ENCODE measurements at places on chromosomes 6 and 20.

- no peak for DNase-seq
These were observed 4.2 kb upstream of the ZDHHC14 start for GRCh38 chr6:157376706-157377230.

GRCh38 chr6:36743538-36744303, 46.1 kb downstream of the RAB44 start:
- DNase-seq = no peak

DNA sequence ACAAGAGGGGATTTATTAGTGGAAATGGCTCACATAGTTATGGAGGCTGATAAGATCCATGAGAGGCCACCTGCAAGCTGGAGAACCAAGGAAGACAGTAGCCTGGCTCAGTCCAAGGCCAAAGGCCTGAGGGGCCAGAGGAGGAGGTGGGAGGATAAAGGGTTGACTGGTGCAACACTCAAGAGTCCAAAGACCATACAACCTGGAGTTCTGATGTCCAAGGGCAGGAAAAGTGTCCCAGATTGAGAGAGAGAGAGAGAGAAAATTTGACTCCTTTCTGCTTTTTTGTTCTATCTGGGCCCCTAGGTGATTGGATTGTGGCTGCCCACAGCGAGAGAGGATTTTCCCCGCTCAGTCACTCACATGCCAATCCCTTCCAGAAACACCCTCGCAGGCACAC, 8.0 kb downstream of the HLA-F start:
- DNase-seq = no peak

DNA sequence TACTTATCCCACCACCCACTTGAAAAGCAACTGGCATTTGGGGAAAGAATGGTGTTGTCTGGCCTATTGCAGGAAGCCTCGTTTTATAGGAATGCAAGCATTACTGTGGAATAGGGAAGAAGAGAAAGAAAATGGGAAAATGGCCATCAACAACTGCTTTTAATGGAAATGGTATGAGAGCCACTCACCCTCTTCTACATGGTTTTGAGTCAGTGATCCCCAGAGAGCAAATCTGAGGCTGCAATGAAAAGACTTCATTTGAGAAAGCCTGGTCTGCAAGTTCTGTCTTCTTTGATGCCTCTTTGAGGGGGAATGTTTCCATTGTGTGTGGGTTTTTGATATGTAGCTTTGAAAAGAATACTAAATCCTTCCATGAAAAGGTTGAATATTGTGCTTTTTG, 172.3 kb upstream of the HDDC2 start:
- no peak for DNase-seq

GRCh38 chr6:131419702-131420101, 153.3 kb upstream of the ARG1 start:
- DNase-seq = no peak

GRCh38 chr6:76768556-76768955, 694.7 kb downstream of the HTR1B start:
- no peak for DNase-seq

DNA sequence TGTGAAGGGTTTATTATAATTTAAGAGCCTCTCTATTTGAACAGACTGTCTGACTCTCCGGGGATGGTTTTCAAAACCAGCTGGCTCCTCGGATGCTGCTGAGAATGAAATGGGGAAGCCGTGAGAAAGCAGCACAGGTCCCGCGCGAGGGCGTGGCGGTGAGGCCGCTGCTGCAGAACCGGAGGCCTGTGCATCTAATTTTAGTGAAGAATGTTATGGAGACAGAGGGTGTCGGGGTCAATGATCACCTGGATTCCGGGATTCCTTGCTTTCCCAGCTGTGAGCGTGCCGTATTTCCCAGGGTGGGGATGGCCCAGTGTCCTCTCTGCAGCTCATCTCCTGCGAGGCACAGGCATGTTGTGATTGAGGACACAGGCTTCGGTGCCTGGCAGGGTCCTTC, 348.0 kb downstream of the CDH4 start:
- no peak for DNase-seq

DNA sequence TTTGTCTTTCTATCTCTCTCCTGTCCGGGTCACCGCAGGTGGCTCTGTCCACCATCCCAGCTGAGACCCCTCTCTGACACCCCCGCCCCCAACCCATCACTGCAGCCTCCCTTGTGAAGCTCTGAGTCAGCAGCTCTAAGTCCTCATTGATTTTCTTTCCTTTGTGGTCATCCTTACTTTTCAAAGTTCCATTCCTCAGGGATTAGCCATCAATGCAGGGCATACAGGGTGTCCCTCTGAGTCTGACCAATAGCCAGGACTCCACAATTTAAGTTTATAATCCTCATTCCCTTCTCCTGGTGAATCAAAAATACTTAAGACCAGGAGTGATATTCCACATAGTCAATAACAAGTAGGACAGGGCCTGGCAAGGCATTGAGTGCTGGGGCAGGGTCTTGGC, 333.3 kb upstream of the CNR1 start:
- no peak for DNase-seq

- DNase-seq = no peak
These were observed 591.7 kb upstream of the NRSN1 start for GRCh38 chr6:23534351-23534750.

DNA sequence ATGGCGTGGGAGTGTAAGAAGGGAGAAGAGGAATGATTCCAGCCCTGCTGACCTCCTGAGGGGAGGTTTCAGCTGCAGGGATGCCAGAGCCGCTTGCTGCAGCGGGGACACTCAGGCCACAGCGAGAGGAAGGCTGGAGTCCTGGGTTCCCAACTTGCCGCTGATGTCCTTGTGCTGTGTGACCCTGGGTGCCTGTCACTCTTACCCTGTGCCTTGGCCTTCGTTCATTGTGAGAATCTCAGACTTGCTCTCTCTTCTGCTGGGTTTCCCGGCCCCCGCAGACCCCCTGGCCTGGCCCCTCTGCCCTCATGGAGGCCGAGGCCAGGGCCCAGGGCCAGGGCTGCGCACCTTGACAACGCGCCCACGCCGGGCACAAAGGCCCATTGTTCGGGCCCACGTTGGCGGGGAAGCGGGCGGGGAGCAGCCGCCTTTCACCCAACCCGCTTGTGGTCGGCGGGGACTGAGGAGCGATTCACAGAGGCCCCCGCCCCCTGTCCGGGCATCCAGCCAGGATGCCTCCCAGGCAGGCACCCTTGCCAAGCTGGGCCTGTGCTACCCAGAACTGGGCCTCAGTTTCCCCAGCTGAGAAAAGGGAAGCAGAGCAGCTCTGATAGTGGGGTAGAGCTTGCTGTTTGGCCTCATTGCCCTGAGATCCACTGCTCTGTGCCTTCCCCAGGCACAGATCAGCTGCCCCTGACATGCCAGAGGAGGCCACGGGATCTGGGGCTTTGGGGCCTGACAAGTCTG, 52.4 kb downstream of the CEBPB start:
- no peak for DNase-seq

GRCh38 chr20:58407966-58408557, 19.0 kb downstream of the VAPB start:
- no peak for DNase-seq

GRCh38 chr6:111601886-111602285, 3.8 kb downstream of the TRAF3IP2 start:
- DNase-seq = no peak

GRCh38 chr20:59007665-59008511, 834 bp upstream of the CTSZ start:
- DNase-seq = no peak

DNA sequence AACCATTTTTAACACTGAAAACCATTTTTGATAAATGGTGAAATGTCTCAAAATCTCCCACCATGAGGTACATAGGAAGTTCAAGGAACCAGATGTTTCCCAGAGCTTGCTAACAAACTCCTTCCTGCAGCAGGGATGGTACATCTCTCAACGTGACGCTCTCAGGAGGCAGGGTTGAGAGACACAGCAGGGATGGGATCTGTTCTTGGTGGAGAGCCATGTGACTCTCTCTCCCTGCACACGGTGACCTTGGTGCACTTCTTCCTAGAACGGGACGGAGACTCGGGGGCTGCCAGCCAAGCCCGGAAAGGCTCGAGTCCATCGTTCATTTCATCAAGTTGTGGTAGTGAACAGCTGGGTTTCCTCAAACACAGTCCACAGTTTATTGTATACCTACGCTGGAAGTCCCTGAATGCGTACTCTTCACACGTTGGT, 94.2 kb downstream of the FAM50B start:
- DNase-seq = no peak

DNA sequence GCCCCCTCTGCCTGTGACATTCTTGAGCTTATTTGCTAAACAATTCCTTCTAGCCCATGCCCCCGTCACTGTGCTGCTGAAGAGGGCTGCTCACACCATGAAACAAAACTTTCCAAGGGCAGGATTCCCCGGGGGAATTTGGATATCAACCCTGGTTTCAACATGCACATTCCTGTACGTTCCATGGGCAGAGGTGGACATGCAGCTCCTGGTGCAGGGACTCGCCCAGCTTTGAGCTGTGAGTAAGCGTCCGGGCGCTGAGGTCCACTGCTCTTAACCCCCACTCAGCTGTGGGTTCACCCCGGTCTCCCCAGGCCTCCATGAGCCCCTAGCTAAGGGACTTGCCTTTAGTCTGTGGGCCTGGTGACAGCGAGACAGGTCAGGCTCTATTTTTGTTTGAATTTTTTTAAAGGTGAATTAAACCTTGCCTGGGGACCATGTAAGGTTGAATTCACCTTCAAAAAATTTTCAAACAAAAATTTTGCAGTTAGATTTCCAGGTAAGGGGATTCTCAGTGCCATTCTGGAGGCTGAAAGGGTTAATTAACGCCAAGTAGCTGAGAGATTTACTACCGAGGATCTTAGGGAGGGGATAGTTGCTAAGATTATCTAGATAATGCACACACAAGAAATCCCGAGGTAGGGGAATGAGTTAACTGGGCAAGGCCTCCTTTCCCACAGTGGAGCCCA, 70.3 kb upstream of the SLC22A23 start:
- no peak for DNase-seq

- DNase-seq = no peak
These were observed 295.9 kb downstream of the GMDS start for GRCh38 chr6:1949538-1949937.

GRCh38 chr20:38173237-38174156, 8.4 kb upstream of the TGM2 start:
- no peak for DNase-seq

- no peak for DNase-seq
These were observed 30.3 kb downstream of the SAMD5 start for GRCh38 chr6:147538821-147539220.

DNA sequence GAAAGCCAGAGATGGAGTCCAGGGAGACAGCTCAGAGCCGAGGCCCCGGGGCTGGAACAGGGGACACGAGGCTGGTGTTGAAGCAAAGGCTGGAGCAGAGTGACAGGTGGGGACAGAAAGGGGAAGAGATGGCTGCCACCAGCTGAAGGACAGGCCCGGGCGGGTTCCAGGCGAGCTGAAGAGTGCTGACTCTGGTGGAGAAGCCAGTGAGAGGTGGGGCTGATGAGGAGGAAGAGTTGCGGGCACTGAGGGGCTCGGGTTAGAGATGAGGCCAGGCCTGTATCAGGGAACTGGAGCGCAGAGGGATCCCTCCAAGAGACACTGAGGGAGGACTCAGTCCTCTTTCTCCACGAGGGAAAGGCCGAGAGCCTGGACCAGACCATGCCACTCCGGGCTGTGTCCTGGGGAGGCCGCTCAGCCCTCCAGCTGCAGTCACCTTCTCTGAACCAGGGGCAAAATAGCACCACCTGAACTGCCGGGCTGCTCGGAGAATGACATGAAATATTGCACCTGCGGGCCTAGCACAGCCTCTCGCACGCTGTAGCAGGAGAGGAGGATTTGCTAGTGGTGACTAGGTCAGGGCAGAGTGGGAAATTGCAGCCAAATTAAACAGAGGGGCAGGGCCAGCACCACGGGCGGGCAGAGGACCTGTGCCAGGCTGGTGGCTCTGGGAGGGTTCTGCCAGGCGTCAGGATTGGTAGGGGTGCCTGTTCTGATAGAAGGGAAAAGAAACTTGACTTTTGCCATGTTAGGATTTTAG, 175.9 kb downstream of the ZDHHC14 start:
- no peak for DNase-seq

DNA sequence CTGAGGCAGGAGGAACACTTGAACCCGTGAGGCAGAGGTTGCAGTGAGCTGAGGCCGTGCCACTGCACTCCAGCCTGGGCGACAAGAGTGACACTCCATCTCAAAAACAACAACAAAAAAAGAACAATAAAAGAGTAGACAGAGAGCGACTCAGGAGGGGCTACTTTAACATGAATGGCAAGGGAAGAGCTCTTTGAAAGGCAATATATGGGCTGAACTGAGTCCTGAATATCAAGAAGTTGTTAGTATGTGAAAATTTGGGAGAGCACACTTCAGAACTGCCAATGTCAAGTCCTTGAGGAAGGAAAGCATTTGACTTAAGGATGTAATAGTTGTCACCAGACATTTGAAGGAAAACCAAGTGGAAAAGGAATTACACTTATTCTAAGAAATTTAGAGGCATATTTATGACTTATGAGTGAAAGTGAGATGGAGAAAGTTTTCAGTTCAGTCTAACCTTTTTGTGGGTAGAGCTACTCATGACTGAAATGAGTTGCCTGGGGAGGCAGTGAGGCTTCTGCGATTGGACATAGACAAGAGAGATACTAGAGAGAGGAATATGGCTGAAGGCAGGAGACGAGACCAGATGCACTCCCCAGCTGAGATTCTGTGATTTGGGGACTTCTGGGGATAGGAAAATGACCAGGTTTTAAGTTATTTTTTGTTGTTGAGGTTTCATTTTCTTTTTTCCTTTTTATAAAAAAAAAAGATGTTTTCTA, 48.6 kb upstream of the SLC16A10 start:
- no peak for DNase-seq

DNA sequence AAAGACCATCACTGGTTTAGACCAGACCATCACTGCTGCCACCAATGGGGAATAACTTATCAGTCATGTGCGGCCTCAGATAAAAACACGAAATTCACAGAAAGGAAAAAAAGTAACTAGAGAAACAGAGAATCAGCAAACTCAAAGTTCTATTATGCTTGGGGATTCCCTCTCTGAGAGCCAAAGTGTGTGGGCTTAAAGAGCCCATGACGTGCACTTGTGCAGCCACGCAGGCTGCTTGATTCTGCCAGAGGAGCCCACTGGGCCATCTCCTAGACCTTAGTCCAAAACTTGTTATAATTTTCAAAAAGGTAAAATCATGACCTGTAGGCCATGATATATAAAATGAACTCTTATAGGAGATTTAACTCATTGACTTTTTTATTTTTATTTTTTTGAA, 15.2 kb downstream of the RAB44 start:
- no peak for DNase-seq

GRCh38 chr20:38214256-38215193, 46.0 kb downstream of the KIAA1755 start:
- DNase-seq = no peak

DNA sequence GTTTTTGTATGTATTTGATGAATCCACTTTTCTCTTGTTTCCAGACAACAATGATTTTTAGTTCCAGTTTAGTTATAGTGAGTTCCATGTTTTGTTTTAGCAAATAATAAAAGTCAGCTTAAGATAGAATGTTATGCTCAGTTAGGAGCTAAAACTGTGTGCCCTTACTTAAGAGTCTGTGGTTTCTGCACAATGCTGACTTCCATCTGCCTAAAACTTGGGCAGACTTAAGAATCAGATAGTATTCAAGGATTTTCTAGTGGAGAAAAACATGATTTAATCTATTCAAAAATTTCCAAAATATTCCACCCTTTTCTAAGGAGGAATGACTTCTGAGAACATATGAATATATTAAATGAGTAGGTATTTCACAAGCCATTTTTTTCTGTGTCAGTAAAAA, 32.8 kb downstream of the LAMA4 start:
- no peak for DNase-seq

Data from activated naive CD4-positive, alpha-beta T cell (primary cell).